Sigmoid colon (tissue), 7 donors: ENCODE measurements at places on chromosomes 4 and X. TPM values are rescaled to one million over a fixed set of nuclear protein-coding genes. Genes with fewer than 3 reads are reported as not detected.

DNA sequence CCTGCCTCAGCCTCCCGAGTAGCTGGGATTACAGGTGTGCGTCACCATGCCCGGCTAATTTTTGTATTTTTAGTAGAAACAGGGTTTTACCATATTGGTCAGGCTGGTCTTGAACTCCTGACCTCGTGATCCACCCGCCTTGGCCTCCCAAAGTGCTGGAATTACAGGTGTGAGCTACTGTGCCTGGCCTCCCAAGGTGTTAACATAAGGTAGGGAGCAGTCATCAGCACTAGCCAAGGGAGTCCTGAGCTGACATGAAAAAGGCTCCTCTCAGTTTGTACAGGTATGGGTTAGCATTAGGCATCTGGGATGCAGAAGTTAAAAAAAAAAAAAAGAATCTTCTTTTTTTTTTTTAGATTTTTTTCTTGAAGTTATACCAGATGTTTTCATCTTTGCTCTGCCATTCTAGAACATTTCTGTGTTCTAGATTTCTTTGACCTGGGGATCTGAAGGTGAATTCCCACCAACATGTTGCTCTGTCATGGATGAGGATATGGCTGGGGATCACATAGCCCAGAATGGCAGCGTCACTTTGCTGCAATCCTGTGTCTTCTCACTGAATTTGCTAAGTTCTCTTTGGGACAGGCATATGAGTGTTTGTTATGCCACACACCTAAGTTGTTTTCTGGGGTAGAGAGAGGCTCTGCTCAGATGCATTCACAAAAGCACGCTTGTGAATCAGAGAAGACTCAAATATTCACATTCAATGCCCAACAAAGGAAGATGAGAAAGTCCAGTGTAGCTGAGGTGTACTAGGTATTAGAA, 24.4 kb upstream of the PLA2G12A start:
- DNase-seq: no peak

GRCh38 chr4:121824950-121825349, 1.3 kb upstream of the CCNA2 start:
- no peak for DNase-seq

GRCh38 chr4:62133101-62133897, 933.2 kb downstream of the ADGRL3 start:
- DNase-seq: no peak

- no peak for DNase-seq
Observed at GRCh38 chrX:147935156-147935758, 23.5 kb downstream of the FMR1 start.

DNA sequence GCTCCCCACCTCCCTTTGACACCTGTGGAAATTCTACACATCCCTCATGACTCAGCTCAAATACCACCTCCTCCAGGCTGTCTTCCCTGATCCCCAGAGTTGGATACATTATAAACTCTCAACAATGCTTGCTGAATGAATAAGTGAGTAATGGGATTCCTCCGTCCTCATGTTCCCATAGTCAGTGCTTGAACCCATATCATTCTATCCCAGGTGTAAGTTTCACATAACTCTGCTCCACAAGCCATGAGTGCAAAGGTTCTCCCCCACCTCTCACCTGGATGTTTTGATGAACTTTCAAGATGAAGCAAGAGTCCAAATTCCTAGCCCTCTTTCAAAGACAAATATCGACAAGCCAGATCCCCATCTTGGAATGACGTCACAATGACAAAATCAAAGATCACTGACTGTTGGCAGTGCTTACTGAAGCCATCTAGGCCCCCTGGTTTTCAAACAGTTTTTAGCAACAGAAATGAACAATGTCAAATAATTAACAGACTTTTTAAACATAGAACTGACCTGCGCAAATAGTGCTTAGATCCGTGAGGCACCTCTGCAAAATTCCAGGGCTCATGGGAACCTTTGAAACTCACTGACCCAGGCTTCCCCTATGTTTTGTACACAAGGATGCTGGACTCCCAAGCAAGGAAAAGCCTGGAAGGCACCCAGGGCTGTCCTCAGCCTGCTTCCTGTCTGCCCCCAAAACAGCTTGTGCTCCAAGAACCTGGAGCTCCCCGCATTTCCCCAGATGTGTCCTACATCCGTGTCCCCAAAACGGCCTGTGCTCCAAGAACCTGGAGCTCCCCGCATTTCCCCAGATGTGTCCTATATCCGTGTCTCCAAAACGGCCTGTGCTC, 4.0 kb downstream of the SLC2A9 start:
- no peak for DNase-seq

GRCh38 chr4:113743690-113744089, 17.8 kb downstream of the CAMK2D start:
- DNase-seq: no peak

Gene CSAG1
- polyA plus RNA-seq: not detected

Gene RTL3
- polyA plus RNA-seq: under 0.01 TPM

GRCh38 chrX:81280148-81280547, 78.2 kb downstream of the SH3BGRL start:
- DNase-seq: no peak

DNA sequence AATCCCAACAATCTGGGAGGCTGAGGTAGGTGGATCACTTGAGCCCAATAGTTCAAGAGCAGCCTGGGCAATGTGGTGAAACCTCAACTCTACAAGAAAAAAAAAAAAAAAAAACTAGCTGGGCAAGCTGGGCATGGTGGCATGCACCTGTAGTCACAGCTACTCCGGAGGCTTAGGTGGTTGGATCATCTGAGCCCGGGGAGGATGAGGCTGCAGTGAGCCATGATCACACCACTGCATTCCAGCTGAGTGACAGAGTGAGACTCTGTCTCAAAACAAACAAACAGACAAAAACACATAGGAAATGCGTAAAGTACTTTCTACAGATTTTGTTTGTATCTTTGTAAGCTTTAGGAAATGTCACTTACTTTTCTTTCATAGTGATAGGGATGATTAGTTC, 307.2 kb upstream of the NR3C2 start:
- DNase-seq: no peak

GRCh38 chr4:185955151-185955770, 113.7 kb upstream of the TLR3 start:
- DNase-seq: no peak

DNA sequence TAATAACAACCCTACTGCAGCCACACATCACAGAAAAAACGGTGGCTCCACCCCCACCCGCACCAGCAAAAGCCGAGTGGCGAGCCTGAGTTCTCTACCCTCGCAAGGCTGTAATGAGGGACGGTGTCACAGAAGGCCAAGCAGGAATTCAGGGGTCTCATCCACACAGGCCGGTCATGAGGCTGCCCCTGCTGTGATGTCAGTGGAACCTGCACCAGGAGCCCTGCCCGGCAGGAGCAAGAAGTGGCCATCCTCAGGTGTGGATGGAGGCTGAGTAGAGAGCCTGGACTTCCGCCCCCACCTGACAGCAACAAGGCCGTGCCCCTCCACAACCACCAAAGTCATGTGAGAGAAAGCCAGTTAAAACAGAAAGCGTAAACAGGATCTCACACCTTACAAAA, 20.6 kb downstream of the LYAR start:
- no peak for DNase-seq

Gene TMEM156
- 9.1 TPM for polyA plus RNA-seq

- no peak for DNase-seq
Observed at GRCh38 chrX:73647212-73647611, 84.2 kb downstream of the CHIC1 start.

Gene AADAT
- polyA plus RNA-seq: 2.6 TPM

DNA sequence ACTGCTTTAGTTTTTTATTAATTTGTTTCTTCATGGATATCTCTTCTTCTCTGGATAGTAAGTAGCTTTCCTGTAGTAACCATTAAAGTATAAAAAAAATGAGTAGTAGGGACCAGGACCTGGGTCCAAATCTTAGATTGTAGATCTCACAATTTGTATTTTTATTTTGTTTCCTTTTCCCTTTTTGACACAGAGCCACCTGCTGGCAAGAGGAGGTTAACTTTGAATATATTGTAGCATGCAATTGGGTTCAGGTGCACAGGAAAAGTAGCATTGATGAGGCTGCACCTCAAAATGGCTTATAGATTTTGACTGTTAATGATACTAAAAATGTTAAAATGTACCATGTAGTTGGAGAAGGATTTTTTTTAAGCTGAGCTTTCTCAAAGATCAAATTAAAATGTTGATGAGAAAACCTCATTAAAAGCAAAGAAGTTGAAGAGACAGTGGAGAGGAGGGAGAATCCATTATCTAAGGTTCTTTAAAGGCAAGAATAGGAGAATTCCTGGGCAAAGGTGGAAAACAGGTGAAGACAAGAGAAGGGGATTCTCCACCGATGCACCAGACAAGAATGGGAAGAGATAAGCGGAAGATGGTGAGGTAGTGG, 48.3 kb upstream of the HPGDS start:
- DNase-seq: no peak

Gene TAPT1
- 7.9 TPM for polyA plus RNA-seq

Gene GAB3
- 0.46 TPM for polyA plus RNA-seq

GRCh38 chr4:67366311-67366861, 178.9 kb downstream of the CENPC start:
- no peak for DNase-seq

Gene MID2
- 2.2 TPM for polyA plus RNA-seq
